ENCODE measurements at places on chromosomes 7 and 10.

- DNase-seq, result no peak
Observed at GRCh38 chr7:22444181-22444971, 55.6 kb downstream of the STEAP1B start.

DNA sequence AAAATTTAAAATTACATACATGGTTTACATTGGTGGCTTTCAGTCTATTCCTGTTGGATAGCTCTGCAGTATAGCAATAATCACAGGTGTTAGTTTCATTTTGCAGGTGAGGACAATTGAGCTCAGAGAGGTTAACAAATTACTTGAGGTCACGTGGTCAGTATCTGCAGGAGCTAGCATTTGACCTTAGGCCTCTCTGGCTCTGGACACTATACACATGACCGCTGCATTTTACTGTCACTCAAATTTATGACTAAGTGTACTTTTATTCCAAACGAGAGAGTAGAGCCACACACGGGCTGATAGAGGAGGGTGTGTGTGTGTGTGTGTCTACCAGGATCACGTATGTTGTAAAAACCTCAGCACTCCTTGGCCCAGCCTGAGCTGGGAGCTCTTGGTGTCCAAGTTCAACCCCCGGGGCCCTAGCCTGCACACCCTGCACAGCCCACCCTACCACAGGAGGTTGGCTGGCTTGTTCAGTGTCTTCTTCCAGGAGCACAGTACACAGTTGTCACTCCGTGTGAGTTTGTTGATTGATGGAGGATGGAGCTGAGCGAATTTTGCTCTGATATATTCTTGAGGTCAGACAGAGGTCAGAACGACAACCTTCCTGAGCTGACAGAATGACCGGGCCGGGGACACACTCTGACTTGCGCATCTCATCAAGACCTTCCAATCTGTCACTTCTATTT, 272.7 kb downstream of the GFRA1 start:
- no peak for DNase-seq

DNA sequence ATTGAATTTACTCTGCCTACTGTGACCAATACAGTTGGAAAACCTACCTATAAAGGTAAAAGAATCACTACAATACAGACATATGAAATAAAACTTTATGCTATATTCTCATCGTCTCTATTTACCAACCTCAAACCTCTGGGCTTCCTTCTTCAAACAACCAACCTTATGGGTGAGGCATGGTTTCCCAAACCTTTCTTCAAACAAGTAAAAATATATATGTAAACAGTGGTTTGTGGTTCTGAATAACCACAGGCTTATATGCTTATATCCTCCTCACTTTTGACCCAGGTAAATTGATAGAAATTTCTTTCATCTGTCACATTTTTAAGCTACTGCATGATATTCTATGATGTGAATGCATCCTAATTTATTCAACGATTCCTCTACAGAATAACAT, 103.6 kb downstream of the ITGB1 start:
- DNase-seq, result no peak

DNA sequence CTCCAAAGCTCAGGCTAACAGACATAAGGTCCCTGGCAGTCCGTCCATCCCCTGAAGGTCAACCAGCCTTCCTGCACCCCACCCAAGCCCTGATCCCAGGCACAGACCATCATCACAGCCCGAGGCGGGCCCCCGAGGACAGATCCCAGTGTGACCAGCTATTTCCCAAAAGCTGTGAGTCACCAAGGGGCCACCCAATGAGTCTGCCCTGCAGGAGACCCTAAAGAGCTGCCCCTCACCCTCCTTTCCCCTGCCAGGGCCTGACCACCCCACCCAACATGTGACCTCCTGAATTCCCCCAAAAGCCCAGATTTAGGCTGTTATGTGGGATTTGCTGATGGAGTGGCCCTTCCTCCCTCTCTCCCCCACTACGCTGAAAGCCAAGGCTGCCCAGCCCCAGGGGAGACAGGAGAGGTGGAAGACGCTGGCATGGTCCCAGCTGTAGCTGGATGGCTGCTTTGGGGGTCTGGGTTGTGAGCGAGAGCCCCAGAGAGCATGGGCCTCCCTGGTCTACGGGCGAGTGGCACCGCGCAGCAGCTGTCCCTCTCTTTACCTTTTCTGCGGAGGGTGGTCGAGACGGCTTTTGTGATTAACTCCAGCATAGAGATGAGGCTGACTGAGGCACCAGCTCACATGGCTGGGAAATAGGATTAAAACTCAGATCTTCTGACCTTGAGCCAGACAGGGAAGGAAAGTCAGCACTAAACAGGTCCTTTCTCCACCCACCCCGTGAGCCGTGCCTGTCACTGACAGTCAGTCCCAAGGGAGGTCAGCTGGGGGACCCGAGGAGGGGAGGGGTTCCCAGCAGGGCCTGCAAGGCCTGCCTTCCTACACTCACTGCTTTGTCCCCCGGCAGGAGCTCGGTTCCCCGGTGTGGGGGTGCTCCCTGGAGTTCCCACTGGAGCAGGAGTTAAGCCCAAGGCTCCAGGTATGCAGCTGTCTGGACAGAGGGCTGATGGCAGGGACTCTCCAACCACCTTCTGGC, 16.7 kb downstream of the ELN start:
- no peak for DNase-seq

GRCh38 chr10:103102195-103102594, 90.9 kb downstream of the NT5C2 start:
- DNase-seq, result no peak

DNA sequence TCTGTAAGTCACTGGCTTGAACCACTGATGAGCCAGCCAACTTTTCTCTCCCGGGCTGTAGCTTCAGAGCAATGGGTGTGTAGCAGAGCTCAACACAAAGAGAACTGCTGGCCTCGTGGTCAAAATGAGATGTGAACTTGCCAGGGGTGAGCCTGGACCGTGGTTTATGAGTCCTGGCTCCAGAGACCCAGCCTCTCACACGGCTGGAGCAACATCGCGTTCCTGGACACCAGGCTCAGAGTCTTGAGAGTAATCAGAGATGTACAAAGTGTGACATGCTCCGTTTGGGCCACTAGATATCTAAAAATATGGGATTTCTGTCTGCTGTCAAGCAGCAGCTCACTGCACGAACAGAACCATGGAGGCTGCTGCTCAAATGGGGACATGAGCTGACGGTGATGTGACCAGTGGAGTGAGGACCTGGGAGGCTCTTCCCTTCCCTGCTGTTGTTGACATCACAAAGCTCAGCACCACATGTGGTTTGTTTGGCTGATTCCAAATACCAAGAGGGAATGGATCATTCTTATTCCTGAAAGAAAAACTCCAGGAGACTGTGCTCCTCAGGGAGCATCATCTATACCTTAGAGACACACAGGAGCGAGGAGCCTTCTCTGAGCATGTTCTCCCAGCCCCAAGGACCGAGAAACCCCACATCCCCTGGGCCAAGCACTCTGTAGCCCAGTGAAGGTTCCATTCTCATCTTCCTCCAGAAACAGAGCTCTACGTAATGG, 9.2 kb upstream of the SVIL start:
- no peak for DNase-seq

DNA sequence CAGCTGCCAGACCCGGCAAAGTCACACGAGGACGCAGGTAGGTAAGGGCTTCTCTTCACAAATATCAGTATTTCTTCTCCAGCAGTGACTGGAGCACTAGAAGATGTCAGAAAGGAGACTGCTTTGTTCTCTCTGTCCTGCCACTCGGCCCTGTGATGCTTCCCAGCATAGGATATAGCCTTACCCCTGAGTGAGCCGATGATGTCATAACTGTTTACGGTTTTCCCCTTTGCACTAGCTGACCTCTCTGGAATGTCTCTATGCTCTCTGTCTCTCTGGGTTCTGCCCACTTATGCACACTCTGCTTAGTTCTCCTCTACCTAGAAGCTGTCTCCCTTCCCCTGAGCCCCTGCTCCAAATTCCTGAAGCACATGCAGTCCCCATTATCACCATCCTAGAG, 167.5 kb upstream of the PODXL start:
- no peak for DNase-seq

GRCh38 chr10:61628875-61629513, 33.7 kb upstream of the CABCOCO1 start:
- no peak for DNase-seq

GRCh38 chr7:47376991-47377616, 204.8 kb downstream of the TNS3 start:
- DNase-seq, result no peak

DNA sequence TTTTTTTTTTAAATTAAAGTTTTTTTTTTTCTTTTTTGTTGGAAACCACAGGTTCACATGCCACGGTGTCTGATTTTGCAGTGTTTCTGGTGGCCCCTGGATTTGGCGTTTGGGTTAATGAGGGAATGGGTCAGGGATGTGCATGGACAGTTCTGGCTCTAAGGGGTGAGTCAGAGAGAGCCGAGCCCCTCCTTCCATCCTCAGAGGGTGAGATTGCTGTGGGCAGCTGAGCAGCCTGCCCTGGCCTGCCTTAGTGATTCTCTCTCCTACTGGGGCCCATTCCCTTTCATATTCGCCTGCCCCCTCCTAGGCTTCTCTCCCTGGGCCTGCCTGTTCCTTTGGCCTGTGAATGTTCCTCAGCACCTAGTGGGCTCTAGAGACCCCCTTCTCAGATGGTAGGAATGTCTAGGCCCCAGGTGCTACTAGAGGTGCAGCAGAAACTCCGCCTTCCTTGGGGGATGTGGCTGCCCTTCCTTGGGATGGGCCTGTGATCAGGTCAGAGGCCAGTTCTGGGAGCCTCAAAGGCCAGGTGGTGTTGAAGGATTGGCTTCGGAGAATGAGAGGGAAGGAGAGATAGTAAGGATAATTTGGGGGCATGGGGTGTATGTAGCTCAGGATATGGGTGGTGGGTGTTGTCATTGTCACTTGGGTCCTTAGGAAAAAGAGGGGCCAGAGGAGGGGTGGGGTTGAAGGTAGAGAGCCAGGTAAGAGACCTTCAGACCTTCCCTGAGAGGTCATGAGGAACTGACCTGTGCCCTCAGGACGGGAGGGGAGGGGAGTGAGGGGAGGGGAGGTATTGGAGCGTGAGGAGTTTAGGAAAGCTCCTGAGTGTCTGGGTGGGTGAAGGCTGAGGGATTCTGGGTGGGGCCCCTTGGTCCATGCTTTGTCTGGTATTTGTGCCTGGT, 19.8 kb downstream of the TSPAN14 start:
- no peak for DNase-seq

- DNase-seq, result no peak
Observed at GRCh38 chr7:101669307-101669706, 40.2 kb upstream of the MYL10 start.

- no peak for DNase-seq
Observed at GRCh38 chr7:118473271-118473670, 248.8 kb downstream of the ANKRD7 start.

- peak; percentile 48 for DNase-seq
Observed at GRCh38 chr10:69337296-69338132, 59.2 kb downstream of the HK1 start.

DNA sequence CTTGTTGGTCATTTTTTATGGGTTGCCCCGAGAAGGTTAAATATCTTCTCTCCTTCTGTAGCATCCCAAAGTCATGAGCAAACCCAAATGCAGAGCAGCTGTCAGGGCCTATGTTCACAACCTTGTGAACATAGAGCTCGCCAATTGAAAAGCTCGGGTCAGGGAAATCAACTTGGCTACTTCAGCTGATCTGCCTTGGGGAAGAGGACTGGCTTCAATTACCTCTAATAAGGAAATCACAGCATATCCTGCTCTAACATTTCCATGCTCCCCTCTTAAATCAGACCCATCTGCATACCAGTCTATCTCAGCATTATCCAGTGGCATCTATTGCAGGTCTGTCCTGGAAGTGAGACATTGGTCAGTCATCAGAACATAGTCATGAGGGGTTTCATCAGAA, 105.6 kb downstream of the ANKRD26 start:
- DNase-seq, result no peak

- no peak for DNase-seq
Observed at GRCh38 chr7:49112647-49113046, 188.3 kb downstream of the CDC14C start.

DNA sequence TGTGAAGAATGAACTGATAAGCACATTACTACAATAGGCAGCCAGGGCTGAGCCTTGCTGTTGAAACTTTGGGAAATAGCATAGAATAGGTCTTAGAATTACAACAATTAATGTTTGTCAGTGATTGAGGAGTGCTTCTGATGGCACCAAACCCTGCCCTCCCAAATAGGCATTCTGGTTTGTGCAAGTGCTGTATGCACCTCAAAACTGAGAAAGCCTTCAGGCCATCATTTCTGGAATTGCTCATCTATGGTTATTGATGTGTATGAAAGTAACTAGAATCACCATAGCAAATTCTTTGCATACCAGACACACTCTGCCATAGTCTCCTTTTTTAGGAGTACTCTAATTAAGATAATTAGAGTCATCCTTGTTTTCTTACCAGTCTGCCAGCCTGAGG, 585.0 kb upstream of the MBL2 start:
- no peak for DNase-seq

- DNase-seq, result no peak
Observed at GRCh38 chr7:47574482-47575329, 7.2 kb downstream of the TNS3 start.

DNA sequence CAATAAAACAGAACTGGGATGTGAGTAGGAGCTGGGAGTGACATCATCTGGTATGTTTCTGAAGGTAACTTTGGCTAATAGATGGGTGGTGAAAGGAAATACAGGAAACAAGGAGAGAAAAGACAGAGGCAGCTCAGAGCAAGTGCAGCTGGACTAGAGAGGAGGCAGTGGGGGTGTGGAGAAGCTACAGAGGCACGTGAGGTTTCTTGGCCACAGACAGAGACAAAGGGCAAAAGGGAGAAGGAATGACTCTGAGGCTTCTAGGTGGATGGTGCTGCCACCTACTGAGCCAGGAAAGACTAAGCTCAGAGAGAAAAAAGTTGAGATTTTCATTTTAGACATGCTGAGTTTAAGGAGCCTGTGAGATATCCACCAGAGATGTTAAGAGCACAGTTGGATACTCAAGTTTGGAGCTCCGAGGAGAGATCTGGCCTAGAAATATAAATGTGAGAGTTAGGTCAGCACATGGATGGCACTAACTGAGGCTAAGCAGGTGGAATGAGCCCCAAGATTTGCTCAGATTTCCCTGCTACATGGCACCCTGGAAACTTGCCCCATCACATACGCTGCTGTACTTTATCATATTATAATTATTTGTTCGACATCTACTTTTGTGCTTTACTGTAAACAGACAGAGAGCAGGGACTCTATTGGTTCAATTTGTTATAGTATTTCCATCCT, 293.0 kb upstream of the IMMP2L start:
- no peak for DNase-seq

DNA sequence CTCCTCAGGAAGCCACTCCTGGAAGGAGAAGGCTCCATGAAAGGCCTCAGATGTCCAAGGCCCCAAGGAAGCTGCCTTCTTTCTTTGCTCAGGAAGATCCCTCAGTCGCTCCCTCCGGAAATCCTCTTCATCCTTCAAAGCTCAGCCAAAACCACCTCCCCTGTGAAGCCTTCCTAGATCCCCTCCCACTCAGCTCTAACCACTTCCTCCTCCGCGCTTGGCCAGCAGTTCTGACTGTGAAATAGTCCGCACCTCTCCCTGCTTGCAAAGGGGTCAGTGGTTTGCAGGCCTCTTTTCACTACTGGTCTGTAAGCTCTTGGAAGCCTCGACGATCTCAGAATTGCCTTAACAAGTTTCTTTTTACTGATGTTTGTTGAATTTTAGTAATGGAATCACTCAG, 23.9 kb downstream of the PYROXD2 start:
- DNase-seq, result no peak

GRCh38 chr10:36669615-36670352, 455.6 kb upstream of the ANKRD30A start:
- no peak for DNase-seq

GRCh38 chr7:76509931-76510877, at the start of gene UPK3B:
UPK3B (plus strand) TSS chr7:76510552; CDS start chr7:76510653, 101 bp downstream.
- no peak for DNase-seq

- DNase-seq, result no peak
Observed at GRCh38 chr10:96840841-96841518, 8.9 kb downstream of the LCOR start.

GRCh38 chr7:36404639-36405408, 15.2 kb downstream of the ANLN start:
- DNase-seq, result no peak

- no peak for DNase-seq
Observed at GRCh38 chr10:8365935-8366911, 311.7 kb downstream of the GATA3 start.
